ENCODE measurements at places on chromosomes 12 and 14.

DNA sequence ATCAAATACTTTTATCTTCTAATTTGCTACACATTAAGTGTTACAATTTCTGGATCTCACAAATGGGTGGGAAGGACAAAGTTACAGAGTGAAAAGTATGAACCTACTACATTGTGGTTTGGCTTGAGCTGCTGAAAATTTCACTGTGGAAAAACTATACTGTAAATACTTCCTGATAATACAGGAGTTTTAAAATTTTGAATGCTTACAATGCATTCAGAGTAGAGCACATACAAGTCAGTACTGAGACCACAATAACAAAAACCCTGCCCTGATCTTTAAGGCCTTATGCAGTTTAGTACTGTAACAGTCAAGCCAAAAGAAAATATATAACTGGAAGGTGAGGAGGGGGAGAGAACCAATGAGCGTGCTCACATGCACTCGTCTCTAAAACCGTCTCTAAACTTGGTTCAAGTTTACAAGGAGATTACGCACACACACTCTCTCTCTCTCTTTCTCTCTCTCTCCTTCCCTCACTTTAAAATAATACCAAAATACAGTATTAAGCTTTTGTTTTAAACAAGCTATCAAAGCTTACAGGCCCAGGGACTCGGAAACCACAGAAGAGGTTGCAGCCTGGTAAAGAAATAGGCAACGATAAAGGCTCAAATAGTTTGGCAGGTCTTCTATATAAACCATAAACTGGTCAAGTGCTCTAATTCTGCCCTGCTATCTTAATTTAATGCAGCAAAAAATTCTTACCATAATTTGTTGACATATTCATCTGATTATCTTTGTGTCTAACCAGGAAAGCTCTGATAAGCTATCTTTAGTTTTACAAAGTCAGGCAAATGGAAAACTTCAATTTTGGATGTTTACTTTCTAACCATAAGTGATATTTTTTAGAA lies 58.0 kb downstream of the ATF7 start:
- DNase-seq: no peak

- DNase-seq: no peak
These were observed 8.5 kb downstream of the CFAP54 start for GRCh38 chr12:96497855-96498254.

- DNase-seq: no peak
These were observed 161.3 kb downstream of the C12orf42 start for GRCh38 chr12:103334466-103334865.

DNA sequence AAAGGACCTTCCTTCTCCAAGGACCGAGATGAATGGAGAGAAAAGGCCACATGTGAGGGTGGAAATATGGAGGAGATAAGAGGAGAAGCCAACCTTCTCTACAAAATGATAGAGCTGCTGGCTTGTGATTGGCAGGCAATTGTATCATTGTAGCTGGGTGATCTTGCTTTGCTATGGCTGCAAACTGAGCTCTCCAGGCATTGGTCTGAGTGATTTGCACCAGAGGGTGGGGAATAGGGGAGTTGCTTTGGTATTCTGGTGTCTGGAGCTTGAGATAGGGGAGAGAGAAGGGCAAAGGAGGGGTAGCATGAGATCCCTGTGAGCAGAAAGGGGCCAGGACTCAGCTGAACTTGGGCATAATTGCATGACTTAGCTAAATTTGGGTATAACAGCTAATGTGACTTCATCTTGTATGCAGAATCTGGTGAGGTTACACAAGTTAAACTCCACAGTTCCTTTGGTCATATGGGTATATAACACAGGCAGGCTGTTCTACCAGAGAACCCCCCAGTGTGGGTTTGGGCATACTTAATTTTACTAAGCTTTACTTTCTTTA lies 72.0 kb downstream of the FOS start:
- no peak for DNase-seq

GRCh38 chr12:105993766-105994555 lies 144.8 kb downstream of the NUAK1 start:
- DNase-seq: no peak

DNA sequence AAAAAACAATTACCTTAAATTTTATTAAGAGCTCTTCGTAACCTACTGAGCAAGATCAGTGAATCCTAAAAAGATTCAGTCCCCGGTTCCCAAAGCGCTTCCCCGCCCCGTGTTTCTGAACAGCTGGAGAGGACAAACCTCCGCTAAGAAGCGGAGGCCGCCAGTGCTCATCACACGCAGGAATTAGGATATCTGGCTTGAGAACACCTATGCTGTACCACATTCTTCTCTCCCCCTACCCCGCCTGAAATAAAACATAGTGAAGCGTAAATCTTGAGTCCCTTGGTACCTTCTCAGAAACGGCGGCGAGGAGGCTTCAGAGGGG lies 774 bp upstream of the WDR20 start:
- DNase-seq: no peak

DNA sequence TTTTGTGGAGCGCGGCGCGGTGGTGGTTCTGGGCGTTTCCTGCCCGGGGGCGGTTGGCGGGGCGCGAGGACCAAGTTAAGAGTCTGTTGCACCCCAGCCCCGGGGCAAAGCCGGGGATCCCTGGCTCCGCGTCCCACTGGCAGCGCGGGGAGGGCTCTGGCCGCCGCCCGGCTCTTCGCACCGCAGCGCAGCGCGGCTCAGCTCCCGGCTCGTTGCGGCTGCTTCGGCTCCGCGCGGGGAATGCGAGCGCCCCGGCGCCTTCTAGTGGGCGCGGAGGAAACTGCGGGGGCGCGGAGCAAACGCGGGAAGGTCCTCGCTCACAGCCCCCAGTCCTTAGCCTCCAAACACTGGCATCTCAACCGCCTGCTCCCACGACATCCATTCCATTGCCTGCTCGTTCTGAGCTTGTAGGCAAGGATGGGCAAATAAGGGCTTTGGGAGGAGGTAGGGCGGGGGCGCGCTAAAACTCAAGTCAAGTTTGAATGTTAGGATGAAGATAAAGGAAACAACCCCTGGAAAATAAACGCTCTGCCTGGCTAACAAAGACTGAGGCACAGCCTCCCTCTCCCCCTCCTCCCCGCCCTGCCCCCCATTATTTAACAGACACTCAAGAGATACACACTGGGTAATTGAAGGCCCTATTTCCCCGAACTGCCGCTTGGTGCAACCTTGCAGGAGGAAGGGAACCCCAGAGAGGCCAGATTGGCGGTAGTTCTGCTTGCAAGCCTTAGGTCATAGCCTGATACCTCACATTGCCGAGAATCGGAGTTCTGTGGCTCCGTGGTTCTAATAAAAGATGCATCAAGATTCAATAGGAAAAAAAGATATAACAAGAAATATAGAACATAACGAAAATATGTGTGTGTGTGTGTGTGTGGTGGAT lies at the start of gene B4GALNT1:
TSS of gene B4GALNT1 (minus strand) at position 244 of the 883 bp plus-strand sequence. CDS start 1,069 bp downstream, outside the sequence.
- DNase-seq: peak; percentile 63

- no peak for DNase-seq
These were observed 9.6 kb upstream of the HSPB8 start for GRCh38 chr12:119169150-119169549.

DNA sequence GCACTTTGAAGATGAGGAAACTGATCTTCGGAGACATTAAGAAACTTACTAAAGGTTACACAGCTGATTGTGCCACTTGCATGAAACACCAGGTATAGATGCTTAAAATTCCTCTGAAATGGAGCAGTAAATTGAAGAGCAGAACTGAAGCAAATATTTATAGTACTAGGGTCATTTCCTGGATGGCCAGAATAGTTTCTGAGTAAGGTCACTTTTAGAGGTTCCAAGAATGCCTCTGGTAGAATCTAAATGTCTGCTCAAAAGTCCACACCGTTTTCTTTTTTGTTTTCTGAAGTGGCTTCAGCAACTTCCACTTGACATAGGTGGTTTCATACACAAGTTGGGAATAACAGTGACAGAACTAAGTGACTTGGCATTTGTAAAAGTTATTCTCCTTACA lies 19.4 kb downstream of the TPH2 start:
- DNase-seq: no peak

DNA sequence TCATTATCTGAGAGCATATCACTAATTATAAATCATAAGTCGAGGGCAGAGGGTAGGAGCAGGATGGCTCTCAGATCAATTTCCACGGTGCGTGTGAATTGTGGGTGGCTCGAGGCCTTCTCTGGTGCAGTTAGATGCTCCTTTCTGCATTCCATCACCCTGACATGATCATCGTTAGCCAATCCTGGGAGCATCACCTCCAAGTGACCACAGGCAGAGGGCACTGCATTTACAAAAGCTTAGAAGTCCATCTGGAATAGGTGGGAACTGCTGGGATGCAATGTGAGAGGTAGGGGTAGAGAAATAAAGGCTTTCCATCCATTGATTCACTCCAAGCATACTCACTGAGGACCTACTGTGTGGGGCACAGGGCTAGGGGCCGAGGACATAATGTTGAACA lies 538.2 kb upstream of the TBX3 start:
- DNase-seq: no peak

- peak; percentile 35 for DNase-seq
These were observed 32.6 kb upstream of the CD9 start for GRCh38 chr12:6167327-6168280.

DNA sequence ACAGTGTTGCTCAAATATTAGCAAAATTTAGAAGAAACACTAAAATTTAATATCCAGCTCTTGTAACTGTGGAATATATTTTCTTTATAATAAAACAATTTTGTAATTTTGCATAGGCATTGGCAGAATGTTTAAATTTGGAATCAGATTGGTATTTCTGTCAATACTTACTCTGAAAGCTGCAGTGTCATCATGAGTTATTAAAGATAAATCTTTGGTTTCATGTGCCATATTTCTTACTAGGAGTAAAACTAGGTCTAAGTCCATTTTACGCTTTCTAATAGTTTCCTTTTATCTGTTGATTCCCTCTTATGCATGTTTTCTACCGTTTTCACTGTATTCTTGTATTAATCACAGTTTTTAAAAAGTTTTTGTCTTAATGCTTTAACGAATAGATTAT lies 49.7 kb downstream of the CCDC91 start:
- DNase-seq: no peak

DNA sequence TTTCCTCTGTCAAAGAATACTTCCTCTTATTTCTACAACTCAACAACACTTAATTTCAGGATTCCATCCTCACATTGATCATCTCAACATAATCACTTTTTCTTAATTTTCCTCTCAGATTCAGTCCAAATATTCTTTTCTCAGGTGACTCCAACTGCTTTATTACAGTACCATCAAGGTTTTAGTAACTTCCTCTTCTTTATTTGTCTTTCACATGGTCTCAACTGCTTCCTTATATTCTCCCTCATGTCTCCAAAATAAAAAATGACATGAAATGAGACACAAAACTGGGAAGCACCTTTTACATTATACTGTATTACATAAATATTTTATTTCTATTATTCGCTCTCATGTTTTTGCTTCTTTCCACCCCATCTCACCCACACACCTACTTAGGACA lies 55.5 kb downstream of the PPP2R5E start:
- no peak for DNase-seq

DNA sequence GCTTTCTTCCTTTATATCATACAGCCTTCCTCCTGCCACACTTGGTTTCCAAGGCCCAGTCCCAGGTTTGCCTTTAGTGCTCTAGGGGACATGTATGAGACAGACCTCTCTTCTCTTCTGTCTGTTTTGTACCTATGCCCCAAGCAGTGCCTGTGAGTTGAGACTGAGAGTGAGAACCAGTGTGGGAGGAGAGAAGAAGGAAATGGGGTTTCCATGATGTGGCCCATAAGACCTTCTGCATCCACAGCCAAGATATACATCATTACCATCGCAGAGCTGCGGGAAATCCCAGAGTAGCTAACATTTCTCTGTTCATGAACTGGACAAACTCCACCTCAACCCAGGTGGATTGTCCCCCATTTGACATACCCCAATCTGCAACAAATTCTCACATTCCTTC lies 2.8 kb downstream of the TESPA1 start:
- DNase-seq: peak; percentile 22

DNA sequence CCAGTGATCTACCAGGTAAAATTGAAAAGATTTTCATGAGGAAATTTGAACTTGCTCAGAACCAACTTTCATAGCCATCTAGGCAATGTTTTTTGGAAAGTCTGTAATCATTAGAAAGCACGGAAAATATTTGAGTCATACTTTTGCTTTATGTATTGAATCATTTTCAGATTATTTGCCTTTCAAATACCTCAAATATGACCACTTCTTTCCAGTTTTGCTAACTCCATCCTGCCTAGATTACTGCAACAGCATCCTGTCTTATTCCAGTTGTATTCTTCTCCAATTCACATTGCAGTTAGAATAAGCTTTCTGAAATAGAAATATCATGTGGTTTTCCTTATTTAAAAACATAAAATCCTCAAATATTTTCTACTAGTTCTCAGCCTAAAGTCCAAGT lies 239.8 kb upstream of the FAR2 start:
- DNase-seq: no peak

DNA sequence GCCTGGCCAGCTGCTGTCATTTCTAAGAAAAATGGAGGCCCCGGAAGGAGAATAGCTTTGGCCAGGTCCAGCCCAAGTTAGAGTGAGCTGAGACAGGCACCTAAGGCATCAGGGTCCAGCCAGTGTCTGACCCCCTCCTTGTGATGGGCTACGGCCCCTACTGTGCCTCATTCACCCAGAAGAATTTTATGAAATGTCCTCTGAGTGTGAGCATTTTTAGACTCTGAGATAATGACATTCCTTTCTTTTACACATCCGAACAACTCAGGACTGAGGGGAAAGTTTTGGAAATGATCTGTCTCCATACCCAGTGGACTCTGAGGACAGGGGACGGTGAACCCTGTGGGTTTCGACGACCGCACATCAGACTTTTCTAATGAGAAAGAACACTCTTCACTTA lies 50.4 kb downstream of the SLC24A4 start:
- DNase-seq: no peak

- DNase-seq: no peak
These were observed 1.1 kb downstream of the CPNE6 start for GRCh38 chr14:24072436-24072835.

DNA sequence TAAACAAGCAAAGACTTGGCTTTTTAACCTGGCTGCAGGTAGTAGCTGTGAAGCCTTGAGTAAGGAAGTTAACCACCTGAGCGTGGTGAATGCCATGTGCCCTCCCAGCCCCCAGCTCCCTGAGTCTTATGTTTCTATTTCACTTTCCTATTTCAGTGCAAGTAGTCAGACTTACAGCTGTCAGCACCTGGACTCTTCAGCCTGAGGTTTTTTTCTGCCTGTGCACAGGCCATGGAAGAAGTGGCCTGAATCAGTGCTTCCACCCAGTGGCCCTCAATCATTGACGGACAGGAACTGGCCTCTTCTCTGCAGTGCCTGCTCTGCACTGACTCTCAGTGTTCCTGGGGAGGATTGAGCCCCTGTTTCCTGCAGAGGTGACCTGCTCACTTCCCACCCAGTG lies 796.4 kb downstream of the MED13L start:
- no peak for DNase-seq

DNA sequence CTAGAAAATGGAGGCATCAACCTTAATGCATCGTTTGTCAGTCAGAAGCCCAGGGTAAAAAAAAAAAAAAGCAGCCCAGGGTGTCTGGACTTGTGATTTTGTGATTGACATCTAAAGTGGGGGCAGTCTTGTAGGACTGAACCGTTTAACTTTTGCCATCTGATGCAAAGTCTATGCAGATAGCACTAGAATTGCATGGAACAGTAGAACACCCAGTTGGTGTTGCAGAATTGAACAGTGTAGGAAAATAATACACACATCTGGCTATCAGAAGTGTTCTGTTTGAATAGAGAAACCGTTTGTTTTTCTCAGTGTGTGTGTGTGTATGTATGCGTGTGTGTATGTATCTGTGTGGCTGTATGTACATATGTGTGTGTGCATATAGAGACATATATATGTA lies 45.0 kb downstream of the SLCO1A2 start:
- no peak for DNase-seq

Measured in activated T-helper 1 cell treated with anti-CD3 and anti-CD28 coated beads, Interleukin-12 subunit alpha, Interleukin-12 subunit beta, Interleukin-2, Interleukin-4 antibody, amounts not matched to agents 30 ng/mL and 10 ng/mL and 1 ng/mL, durations not matched to agents 14 hours and 24 hours and 36 hours (primary cell).